Stimulated activated CD4-positive, alpha-beta T cell treated with anti-CD3 and anti-CD28 coated beads, Interleukin-12 subunit alpha, Interleukin-12 subunit beta, amount 100 ng/mL, for 24 hours (primary cell): ENCODE measurements at places on chromosomes 2 and 18.
A peak's percentile ranks its signal among the peaks of the same experiment; 100 is the strongest.

GRCh38 chr2:191265311-191266170 lies 20.3 kb downstream of the MYO1B start:
- no peak for DNase-seq

GRCh38 chr2:85399183-85399455 lies 11.0 kb downstream of the CAPG start:
- no peak for DNase-seq

GRCh38 chr18:35964319-35964718 lies 8.2 kb upstream of the RMP24 start:
- DNase-seq, result no peak

- DNase-seq, result no peak
Observed at GRCh38 chr2:223723954-223724411, 113.4 kb downstream of the AP1S3 start.

DNA sequence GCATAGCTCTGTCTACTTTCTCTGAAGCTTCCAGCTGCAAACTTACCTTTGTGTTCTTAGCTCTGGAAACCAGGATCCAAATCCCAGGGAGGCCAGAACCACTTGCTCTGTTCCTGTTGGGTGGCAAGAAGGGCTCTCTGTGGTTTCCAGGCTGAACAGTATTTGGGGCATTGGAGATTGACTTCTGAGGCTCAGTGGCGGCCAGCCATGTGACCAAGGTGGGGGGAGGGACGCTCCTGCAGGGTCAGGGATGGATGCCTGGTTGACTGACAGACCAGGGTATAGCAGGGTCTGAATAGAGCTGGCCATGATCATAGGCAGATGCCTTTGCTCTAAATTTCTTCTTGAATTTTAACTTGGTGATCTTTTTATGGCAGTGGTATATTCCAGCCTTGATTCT lies 15.1 kb downstream of the SLC4A5 start:
- DNase-seq, result no peak

GRCh38 chr2:47301277-47301618 lies 101.7 kb upstream of the MSH2 start:
- no peak for DNase-seq

DNA sequence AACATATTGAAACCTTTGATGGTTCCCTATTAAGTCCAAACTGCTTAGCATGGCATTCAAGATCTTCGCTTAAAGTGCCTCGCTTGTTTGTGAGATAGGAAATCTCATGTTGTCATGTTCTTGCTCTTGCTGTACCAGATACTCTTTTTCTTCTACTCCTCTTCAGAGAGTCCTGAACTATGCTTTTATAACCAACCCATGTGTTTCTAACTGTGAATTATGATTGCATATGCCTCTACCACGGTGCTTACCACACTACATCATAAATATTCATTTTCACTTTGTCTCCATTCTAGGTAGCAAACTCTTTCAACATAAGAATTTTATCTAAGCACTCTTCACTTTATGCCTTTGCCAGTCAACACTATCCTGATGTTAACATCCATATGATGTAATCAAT lies 23.6 kb downstream of the STAT4 start:
- DNase-seq, result no peak

GRCh38 chr18:9741793-9742523 lies 33.9 kb downstream of the RAB31 start:
- no peak for DNase-seq

GRCh38 chr2:208407667-208408066 lies 1.1 kb downstream of the PTH2R start:
- no peak for DNase-seq

- DNase-seq, result no peak
Observed at GRCh38 chr2:84704505-84705244, 176.2 kb downstream of the TRABD2A start.

DNA sequence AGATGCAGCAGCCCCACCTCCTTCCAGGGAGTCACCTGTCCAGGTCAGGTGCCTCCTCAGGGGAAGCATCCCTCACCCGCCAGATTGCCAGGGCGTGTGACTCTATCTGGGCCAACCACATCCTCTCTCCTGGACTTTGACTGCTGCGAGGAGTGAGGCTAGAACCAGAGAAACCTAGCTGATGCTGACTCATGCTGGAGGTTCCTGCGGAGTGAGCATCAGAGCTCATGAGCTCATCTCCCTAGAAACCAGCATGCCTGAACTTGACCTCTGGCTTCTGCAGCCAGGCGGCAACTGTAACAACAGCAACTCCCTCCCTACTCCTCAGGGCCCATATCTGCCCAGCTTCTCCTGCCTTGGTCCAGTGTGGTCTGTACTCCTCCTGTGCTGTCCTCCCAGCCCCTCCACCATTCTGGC lies 28.3 kb upstream of the NT5DC4 start:
- DNase-seq, result peak; percentile 23

GRCh38 chr2:178478130-178478438 lies 316 bp downstream of the FKBP7 start:
- DNase-seq, result peak; percentile 6

DNA sequence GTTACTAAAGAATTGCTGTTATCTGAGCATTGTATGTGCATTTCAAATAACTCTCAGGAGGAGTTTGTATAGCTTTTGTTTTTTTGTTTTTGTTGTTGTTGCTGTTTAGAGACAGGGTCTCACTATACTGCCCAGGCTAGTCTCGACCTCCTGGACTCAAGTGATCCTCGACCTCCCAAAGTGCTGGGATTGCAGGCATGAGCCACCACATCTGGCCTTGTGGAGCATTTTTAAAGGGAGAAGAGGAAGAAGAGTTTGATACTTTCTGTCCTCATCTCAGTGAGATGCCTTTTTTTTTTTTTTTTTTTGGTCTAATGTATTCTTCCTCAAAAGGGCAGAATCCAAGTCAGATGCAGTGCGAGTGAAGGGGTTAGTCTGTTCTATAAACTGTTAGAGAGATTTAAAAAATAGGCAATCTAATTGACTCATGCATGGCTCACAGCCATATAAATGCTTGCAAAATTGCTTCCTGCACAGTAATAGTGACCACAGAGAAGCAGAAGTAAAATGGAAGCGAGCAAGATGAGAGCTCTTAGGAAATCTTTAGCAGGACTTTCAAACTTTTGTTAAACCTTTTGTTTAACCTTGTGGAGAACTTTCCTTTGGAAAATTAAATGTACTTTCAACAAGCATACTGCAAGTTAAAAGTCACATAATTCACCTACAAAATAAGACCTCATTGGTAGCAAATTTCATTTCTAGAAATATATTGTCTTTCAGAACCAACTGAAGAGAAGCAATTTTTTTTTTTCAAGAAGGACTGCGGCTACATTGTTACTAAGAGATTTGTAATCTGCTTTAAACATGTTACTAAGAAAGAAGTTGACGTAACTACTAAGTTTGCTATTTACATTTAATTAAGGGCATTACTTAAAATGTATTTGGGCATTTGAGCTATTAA lies 52.3 kb upstream of the ROCK1 start:
- DNase-seq, result no peak

GRCh38 chr2:37780387-37780676 lies 108.9 kb upstream of the CDC42EP3 start:
- DNase-seq, result no peak

DNA sequence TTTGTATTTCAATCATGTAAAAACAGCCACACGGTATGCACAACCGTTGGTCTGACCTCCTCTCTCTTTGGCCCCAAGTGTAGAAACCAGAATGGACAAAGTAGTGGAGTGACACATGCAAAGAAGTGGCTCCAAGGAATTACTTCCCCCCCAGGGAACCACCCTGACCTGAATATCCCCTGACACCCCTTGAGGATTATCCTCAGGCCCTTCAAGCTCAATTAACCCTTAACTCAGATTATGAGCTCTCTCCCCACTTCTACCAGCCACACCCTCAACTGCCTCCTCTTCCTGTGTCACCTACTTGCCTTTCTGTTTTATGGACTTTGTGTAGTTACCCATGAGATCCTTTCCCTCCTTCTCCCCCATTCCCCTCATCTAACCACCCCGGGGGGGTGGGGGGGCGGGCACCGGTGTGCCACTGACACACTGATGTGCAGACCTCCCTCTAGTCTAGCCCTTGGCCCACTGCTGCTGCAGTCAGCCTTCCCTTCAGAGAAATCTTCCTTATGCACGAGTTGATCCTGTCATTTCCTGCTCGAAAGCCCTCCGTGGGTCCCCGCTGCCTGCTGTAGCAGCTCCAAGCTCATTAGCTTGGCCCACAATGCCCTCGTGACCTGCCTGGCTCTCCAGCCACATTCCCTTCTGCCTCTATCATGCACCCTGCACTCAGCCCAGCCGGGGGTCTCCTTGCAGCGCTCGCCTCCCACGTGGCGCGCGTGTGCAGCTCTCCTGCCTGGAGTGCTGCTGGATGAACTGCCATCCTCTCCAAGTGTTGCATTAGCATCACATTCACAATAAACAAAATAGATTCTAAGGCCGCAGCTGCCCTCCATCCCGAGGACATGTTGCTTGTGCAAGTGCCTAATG lies 40.1 kb upstream of the TMEM177 start:
- no peak for DNase-seq

GRCh38 chr2:128371248-128371630 lies 52.6 kb upstream of the HS6ST1 start:
- no peak for DNase-seq

GRCh38 chr18:79135924-79136323 lies 66.7 kb downstream of the ATP9B start:
- DNase-seq, result no peak

DNA sequence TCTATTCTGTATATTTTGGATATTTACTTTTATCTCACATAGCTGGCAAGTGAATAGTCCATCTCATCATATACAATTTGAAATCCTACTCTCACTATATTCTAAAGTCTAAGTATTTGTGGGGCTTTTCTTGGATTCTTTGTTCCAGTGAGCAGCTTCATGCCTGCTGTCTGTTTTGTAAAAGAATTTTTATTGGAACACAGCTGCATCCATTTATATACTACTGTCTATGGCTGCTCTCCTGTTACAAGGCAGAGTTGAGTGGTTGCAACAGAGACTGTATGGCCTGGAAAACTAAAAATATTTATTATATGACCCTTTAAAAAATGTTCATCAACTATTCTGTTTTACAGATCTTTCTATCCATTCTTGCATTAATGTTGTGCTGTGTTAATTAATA lies 193.3 kb upstream of the KLHL14 start:
- DNase-seq, result no peak

DNA sequence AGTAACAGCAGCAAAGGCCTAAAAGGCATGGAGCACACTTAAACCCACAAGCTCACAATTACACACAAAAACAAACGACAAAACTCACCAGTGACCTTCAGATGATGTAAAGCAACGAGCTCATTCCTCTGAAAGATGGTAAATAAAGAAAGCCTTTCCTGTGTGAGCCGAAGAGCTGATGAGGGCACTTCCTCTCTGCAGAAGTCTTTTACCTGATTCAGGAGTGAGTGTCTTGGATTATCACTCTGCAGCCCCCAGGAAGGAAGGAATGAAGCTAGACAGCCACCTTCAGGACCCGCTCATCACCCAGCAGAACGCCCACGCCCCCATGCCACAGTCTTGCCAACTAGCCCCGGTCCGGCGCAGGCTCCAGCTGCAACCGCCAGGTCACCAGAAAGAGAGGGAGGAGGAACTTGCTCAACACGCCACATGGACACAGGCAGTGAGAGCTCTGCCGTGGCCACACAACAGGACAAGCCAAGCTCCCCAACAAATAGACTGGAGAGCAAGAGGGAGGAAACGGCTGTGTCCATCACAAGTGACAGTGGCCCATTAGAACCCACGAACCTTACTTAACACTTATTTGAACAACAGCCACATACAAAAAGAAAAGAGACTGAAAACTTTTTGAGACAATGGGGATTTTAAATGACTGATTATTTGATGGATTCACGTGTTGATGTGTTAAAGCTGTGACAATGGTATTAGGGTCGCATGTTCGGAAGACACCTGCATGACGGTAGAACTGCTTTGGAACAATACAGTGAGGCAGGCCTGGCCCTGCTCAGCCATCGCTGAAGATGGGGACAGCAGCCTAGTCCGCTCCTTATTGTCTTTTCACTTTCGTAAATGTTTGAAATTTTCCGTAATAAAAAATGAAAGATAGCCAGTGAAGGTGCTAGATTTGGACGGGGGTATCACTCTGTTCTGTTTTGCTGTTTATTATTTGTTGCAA lies 127.3 kb downstream of the HDAC4 start:
- DNase-seq, result no peak

- no peak for DNase-seq
Observed at GRCh38 chr18:56115071-56116015, 523.0 kb downstream of the TXNL1 start.

GRCh38 chr2:163592954-163593622 lies 142.7 kb downstream of the FIGN start:
- no peak for DNase-seq

DNA sequence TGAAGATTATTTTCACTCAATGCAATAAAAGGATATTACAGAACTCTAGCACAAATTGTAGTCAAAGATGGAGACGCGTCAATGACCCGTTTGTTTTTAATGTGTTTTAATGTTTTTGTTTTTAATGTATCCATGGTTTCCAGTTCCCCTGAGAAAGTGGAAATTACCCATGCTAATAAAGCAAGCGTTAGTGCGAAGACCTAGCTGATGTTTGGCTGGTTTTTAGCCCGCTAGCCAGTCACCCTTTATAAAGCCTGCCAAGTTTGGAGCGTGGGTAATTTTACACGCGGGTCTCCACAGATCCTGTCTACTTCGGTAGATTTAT lies 430 bp upstream of the CHMP1B start:
- no peak for DNase-seq

GRCh38 chr2:67717692-67718091 lies 320.6 kb downstream of the ETAA1 start:
- no peak for DNase-seq

- no peak for DNase-seq
Observed at GRCh38 chr2:240288087-240288521, 147.4 kb upstream of the GPC1 start.

- no peak for DNase-seq
Observed at GRCh38 chr18:23798249-23798648, 109.0 kb downstream of the LAMA3 start.

DNA sequence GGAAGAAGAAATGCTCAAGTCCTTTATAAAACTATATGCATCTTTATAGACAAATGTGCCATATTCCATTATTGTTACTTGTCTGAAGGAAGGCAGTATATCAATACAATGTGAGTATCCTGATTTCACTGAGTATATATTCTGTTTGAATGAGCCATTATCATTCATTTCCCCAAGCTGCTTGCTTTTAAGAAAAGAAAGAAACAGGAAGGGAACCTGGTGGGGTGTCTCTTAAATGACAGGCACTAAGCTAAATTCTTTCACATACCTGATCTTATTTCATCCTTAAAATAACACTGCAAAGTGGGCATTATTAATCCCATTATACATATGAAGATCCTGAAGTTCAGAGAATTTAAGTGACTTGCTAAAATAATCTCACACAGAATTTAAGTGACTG lies 307.9 kb downstream of the SLC8A1 start:
- no peak for DNase-seq

GRCh38 chr18:46301081-46301480 lies 196.9 kb downstream of the HAUS1 start:
- no peak for DNase-seq

- no peak for DNase-seq
Observed at GRCh38 chr2:147222506-147222905, 622.3 kb upstream of the ACVR2A start.

DNA sequence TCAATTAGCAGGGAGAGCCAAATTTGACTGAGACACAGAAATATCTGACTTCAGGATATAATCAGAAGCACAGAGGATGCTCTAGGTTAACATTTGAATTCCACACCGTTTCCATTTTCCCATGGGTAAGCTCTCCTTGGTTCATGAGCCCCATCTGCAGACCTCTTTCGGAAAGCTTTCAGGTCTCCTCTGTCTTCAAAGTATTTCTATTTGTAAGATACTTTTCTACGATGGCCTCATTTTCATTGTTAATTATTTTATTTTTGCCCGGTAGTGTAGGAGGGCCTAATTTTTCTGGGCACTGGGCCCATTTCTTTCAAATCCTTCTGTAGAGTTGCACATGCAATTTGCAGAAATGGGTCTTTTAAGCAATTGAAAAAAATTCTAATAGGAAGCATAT lies 53.8 kb downstream of the LRPPRC start:
- no peak for DNase-seq
